ENCODE measurements at places on chromosomes 11 and 22.

- no peak for DNase-seq
Observed at GRCh38 chr11:132620423-132620822, 911.9 kb downstream of the OPCML start.

GRCh38 chr22:45235851-45236342 lies 4.8 kb downstream of the KIAA0930 start:
- no peak for DNase-seq

- no peak for DNase-seq
Observed at GRCh38 chr11:82989628-82990404, 81.9 kb downstream of the RAB30 start.

- DNase-seq: no peak
Observed at GRCh38 chr11:9073466-9074225, 17.8 kb downstream of the SCUBE2 start.

DNA sequence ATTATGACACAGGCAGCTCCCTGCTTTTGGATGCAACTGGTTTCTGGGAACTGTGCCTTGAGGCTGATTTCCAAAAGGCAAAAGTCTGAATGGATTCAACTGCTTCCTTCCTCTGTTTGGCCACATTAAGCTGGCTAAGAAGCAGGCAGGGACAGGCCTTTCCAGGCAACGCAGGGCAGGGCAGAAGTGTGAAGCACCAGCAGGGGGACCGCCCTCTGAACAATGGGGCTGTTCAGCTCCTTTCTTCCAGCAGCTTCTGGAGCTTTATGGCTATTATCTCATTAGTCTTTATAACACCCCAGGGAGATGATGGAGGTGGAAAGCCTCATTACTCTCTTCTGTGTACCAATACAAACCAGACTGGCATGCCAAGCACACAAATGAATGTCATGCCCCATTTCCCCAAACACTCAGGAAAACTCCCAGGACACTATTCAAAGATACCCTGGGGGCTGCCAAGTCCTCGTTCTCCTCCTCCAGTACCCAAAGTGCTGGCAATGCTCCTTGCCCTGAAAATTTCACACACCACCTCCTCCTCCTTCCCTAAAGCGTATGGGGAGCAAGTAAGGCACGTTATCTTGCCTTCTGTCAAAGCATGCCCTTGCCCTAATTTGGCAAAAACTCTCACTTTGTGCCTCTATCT lies 21.3 kb downstream of the MORC2 start:
- DNase-seq: peak; percentile 63

DNA sequence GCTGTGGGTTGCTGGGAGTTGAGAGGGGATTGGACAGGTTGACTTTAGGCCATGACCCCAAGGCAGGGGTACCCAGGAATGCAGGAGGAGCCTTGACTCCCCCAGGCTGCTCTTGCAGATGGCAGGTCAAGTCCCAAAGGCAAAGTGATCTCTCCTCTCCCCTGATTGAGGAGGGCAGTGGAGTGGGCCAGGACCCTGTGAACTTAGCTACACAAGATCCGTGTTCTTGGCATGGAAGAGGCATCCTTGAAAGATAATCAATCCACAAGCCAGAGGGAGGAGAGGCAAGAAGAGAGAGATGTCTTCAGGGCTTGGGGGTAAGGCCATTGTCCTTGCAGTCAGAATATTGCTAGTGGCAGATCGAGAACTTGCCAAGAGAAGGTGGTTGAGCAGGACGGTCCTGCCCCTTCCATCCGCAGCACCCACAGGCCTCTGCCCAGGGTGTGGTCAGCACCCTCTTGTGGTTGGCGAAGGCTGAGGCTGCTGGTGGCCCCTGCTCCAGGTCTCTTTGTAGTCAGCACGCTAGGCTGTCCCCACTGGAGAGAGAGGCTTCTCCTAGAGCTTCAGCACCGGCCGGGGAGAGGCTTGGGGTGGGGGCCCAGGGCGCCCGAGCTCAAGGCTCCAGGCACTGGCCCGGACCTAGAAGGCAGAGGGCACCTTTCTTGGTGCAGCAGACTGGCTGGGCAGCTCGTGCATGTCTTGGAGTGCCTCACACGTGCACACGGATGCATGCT lies 45.4 kb downstream of the KCNC1 start:
- no peak for DNase-seq

GRCh38 chr11:102464859-102465500 lies 12.4 kb upstream of the TMEM123 start:
- DNase-seq: no peak

GRCh38 chr22:27120036-27120435 lies 462.6 kb downstream of the MIAT start:
- DNase-seq: no peak

- DNase-seq: no peak
Observed at GRCh38 chr22:50489363-50490243, 2.9 kb downstream of the MIOX start.

GRCh38 chr11:63554877-63555223 lies 8.3 kb downstream of the PLAAT2 start:
- no peak for DNase-seq

GRCh38 chr11:90911192-90911591 lies 688.3 kb upstream of the CHORDC1 start:
- no peak for DNase-seq
